ENCODE measurements at places on chromosomes 5 and 9.

DNA sequence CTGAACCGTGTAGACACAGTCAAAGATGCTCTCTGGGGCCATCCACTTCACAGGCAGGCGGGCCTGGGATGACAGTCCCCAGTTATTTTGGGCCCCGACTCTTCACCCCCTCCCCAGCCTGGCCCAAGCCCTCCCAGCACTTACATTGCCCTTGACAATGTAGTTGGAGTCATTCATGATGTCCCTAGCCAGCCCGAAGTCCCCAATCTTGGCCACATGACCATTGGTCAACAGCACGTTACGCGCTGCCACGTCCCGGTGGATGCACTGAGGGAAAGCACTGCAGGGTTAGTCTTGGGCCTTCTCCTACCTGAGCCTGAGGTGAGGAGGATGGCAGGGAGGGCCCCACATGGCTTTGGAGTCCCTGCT, 30.3 kb downstream of the CSF1R start:
- no peak for DNase-seq
- no peaks in the 10 kb centered on the region for H3K27me3 ChIP-seq

DNA sequence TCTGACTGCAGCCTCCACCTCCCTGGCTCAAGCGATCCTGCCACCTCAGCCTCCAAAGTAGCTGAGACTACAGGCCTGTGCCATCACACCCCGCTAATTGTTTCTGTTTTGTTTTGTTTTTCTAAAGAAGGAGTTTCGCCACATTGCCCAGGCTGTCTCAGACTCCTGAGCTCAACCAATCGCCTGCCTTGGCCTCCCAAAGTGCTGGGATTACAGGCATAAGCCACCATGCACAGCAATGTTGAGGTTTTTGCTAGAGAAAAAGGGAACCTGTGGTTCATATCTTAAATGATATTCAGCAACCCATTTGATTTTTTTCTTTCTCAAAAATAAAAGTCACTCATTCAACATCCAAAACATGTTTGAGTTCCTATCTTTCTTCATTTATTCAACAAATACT, 20.4 kb upstream of the DELE1 start:
- no peak overlapping the region for H3K4me3 ChIP-seq
- no peaks in the 10 kb centered on the region for H3K4me1 ChIP-seq
- no peak for DNase-seq
- peaks cover 47% of the 10 kb centered on the region for H3K27me3 ChIP-seq
- no peaks in the 10 kb centered on the region for H3K36me3 ChIP-seq

DNA sequence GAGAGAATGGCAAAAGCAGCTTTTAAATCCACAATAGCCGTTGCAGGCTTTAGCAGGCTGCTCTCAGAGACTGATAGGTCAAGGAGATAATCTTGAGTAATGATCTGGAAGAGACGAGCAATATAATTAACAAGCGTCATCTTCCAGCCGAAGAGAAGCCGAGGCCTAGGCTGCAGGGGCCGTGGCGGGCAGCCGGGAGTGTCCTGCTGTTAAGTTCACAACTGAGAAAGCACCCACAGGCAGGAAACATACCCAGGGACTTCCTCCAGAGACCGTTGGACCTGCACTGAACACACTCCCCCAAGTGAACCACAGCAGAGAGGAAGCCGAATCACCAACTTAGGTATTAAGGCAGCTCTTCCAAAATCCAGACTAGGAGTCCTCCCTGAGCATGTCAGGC, 182.3 kb downstream of the IRX2 start:
- H3K27ac ChIP-seq = no peak overlapping the region
- H3K4me3 ChIP-seq = no peak overlapping the region
- no peak for DNase-seq
- H3K36me3 ChIP-seq = no peaks in the 10 kb centered on the region

GRCh38 chr5:55319491-55319890, 11.7 kb downstream of the MTREX start:
- H3K4me3 ChIP-seq = no peak overlapping the region
- DNase-seq = no peak
- no peaks in the 10 kb centered on the region for H3K27me3 ChIP-seq
- peaks cover 9% of the 10 kb centered on the region for H3K36me3 ChIP-seq
- H3K4me1 ChIP-seq = peaks cover 20% of the 10 kb centered on the region
- H3K27ac ChIP-seq = peak overlapping the region; percentile 22

DNA sequence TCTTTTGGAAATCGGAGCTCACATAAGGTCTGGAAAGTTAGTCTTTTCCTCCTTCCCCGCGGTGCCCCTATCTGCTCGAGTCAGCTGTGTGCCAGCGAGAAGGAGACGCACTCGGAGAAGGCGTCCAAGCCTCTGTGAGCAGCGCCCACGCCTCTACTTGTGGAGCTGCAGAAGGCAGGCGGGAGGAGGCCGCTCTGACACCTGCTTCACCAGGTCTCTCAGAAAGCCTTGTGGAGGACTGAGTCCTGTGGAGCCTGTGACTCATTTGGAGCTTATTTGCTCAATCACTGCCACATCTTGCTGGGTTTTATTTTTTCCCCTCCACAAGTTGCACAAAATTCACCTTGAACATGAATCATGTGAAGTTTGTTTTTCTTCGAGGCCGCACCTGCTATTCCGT, 117.5 kb downstream of the IRX2 start:
- no peaks in the 10 kb centered on the region for H3K4me1 ChIP-seq
- no peak overlapping the region for H3K4me3 ChIP-seq
- no peaks in the 10 kb centered on the region for H3K27me3 ChIP-seq
- no peak overlapping the region for H3K27ac ChIP-seq
- H3K36me3 ChIP-seq = no peaks in the 10 kb centered on the region

DNA sequence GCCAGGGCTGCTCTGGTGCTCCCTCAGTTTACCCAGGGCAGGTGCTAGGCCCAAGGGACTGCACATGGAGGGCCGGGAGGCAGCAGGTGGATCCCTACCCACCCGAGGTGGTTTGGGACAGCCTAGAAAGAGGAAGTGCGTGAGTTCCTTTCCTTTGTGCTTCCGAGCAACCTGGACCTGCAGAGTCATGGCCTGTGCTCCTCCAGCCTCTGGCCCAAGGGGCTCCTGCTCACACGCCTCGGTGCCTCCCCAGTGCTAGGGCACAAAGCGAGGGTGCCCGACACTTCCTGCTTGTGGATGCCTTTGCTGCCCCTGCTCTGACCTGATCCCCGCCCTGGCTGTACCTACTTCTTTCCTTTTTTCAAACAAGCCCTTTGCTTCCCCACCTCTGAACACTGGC, 79.3 kb downstream of the RXRA start:
- DNase-seq = no peak
- peak overlapping the region; percentile 77 for H3K27ac ChIP-seq
- H3K27me3 ChIP-seq = no peaks in the 10 kb centered on the region
- H3K4me3 ChIP-seq = peak overlapping the region; percentile 69
- peaks cover 31% of the 10 kb centered on the region for H3K4me1 ChIP-seq

- peaks cover 3% of the 10 kb centered on the region for H3K36me3 ChIP-seq
- no peaks in the 10 kb centered on the region for H3K27me3 ChIP-seq
- H3K4me3 ChIP-seq = no peak overlapping the region
Measured at GRCh38 chr5:122356855-122357254, 44.8 kb downstream of the SNCAIP start.
